NCI-H69 (cell line): ENCODE measurements at places on chromosomes 1 and 21.

GRCh38 chr1:185144233-185144632, 12.5 kb downstream of the TRMT1L start:
- DNase-seq, result peak; percentile 22

GRCh38 chr1:67824766-67825165, 8.5 kb downstream of the GNG12 start:
- DNase-seq, result peak; percentile 68

GRCh38 chr1:18373882-18374493, 106.7 kb upstream of the KLHDC7A start:
- DNase-seq, result peak; percentile 23

- peak; percentile 11 for DNase-seq
These were observed 975.6 kb downstream of the NCAM2 start for GRCh38 chr21:21973806-21974205.

GRCh38 chr1:150234566-150235293, 1.2 kb downstream of the ANP32E start:
- DNase-seq, result peak; percentile 80

DNA sequence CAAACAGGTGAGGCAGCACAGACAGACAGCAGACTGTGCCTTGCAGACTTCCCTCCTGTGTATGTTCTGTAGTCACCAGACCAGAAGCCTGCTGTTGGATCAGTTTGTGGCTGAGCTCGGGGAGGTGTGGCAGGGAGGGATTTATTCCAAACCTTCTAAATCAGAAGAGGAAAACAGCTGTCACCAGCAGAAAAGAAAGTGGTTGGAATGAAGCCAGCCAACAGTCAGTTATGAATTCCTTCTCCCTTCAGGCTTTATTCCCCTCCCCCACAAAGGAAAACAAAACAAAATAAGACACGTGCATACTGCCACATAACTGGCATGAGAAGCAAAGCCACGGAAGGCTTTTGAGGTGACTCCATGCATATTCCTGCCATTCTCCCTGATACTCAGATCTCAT, 19.0 kb upstream of the PIGV start:
- peak; percentile 50 for DNase-seq

DNA sequence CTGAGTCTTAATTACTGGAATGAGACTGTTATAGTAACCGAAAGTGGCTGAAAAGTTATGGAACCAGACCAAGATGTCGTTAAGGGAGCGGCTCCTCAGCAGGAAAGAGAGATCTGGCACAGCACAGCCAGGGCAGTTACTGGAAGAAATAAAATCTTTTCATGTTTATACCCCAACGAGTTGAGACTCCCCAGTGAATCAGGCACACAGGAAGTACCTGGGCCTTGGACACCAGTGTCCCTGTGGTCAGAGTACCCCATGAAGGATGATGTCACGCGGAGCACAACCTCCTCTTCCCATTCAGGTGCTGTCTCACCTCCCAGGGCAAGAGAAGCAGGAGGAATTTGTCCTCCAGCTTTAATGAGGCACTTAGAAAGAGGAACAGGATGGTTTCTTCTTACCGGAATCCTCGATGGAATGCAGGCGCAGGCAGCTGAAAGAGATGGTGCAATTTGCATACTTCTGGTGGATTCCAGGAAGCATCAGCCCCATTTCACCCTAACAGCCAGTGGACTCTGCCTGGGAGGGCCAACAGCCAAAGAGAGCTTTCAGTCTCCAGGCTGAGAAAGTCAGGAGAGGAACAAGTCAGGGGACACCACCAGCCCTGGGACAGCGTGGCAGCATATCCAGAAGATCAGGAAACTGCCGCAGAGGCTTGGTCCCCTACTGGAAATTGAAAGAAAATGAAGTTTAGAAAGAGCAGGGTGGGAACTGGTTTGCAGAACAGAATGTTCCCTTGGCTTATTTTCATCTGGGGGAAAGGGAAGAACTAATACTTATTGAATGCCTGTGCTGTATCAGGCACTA, 35.9 kb upstream of the CTTNBP2NL start:
- DNase-seq, result no peak

DNA sequence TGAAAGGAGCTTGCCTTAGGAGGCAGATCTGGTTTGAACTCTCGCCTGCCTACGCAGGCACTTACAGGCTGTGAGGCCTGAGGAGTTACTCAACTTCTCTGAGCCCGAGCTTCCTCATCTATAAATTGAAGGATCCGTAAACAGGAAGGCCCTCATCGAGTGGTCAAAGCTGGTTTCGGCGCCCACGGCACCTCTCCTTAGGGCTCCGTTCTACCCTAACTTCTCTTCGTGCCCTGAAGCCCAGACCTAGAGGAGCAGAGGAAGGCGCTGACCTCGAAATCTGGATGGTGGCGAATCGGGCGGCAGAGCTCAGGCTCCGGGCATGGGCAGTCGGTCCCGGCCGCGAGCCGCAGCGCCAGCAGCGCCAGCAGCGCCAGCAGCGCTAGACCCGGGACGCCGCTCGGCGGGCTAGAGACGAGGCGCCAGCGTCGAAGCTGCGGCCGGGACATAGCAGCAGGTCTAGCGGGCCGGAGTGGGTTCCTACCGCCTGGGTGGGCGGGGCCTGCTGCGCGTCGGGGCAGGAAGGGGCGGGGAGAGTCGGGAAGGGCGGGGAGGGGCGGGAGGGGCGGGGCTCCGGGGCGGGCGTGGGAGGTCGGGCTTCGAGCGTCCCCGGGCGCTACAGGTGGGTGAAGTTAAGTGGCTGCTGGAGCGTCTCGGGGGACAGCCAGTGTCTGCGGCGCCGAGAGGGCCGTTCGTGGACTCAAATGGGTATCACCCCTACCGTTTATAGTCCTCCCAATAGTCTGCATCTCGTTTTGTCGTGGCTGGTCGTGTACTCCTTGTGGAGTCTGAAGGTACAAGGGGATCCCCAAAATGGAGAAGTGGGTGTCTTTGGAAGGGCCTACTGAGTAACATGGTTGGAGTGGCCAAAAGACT, at the start of gene CTBS:
Gene CTBS (minus strand): TSS at position 474 of the 876 bp plus-strand sequence. CDS start 25 bp downstream, at position 449.
- DNase-seq, result peak; percentile 90

DNA sequence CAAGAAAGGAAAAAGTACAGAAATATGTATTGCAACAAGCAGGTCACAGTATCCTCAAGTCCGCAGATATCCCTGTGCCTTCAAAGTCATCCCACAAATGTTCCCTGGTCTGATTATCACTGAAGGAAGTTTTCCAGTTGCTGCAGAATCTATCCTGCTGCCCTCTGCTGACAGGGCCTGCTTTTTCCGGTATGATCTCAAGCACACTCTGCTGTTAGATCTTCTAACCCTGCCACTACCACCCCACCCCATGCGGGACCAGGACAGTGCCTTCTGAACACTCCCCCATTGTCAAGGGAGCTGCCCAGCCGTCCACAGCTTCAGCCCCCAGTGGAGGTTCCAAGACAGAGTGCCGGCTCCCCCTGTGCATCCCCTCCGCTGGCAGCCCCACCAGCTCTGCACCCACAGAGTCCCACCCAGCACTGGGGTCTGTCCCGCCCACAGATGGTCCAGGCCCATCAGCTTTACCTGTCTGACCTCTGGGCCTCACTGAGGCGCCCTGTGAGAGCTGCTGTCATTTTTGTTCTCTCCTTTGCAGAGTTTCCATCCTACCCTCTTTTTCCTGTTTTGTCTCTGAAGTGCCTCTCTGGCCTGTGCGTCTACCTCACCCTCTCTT, 27.9 kb downstream of the FAM163A start:
- no peak for DNase-seq

DNA sequence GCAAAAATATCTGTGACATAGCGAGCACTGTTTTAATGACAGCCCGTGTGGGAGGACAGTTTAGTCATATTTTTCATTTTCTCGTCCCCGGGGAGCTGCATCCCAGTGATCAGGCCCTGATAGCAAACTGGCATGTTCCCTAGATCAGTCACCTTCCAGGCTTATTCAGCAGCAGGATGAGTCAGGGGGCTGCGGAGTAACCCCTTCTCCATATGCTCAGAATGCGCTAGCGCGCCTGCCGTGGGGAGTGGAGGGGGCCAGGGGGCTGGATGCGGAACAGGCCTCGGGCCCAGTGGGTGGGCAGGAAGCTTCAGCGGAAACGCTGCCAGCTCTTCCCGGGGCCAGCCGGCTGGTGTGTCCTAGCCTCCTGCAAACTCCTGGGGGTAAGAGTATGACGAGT, 94.0 kb downstream of the KCND3 start:
- DNase-seq, result peak; percentile 8

DNA sequence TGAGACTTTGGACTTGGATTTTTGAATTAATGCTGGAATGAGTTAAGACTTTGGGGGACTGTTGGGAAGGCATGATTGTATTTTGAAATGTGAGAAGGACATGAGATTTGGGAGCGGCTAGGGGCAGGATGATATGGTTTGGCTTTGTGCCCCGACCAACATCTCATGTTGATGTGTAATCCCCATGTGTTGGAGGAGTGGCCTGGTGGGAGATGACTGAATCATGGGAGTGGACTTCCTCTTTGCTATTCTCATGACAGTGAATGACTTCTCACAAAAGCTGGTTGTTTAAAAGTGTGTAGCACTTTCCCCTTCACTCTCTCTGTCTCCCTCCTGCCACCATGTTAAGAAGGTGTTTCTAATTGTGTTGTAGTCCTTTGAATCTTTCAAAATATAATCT, 9.3 kb upstream of the PHGDH start:
- no peak for DNase-seq

- peak; percentile 85 for DNase-seq
These were observed at the start of gene ARL8A for GRCh38 chr1:202144402-202145067. ARL8A (minus strand) TSS chr1:202144737; CDS start chr1:202144572, 165 bp downstream.

- DNase-seq, result peak; percentile 6
These were observed 1.1 kb downstream of the LAMB3 start for GRCh38 chr1:209651138-209651587.

DNA sequence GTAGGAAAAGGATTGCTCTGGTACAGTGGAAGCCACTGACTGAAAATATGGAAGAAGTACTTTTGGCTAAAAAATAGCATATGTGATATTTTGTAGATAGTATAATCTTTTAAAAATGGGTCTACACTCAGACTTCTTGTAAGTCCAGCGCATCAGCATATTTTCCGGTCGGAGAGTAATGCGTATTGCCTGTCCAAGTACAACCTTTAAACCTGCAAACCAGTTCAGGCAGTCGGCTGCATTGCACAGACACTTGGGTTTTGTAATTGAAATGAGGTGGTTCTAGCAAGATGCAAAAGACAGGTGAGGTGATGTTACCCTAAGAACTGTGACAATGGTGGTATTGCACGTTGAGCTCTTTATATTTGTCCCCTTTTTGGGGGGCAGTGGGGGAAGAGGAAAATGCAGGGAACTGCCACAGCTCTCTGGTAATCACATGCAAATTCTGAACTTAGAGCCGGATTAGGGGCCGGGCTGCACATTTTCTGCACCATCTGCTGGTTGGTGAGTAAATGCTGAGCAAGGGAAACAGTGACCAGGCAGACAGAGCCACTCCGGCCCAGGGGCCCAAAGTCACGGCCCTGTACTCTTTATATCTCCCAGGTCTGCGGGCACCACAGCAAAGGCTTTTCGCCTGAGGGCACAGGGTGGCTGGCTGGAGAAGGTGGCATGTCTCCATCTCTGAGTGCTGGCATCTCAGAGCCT, 2.3 kb downstream of the GPR137B start:
- DNase-seq, result no peak

GRCh38 chr1:47838562-47839432, 158.4 kb downstream of the TRABD2B start:
- no peak for DNase-seq

DNA sequence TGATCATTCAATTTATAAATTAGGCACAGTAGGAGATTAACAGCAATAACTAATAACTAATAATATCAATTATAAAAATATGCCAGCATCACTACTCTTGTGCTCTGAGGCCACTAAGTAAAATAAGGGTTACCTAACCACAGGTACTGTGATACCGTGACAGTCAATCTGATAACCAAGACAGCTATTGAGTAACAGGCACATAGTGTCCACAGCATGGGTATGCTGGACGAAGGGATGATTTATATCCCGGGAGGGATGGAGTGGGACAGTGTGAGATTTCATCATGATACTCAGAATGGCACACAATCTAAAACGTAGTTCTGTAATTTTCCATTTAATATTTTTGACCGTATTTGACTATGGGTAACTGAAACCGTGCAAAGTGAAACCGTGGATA, 39.4 kb downstream of the CD46 start:
- no peak for DNase-seq

DNA sequence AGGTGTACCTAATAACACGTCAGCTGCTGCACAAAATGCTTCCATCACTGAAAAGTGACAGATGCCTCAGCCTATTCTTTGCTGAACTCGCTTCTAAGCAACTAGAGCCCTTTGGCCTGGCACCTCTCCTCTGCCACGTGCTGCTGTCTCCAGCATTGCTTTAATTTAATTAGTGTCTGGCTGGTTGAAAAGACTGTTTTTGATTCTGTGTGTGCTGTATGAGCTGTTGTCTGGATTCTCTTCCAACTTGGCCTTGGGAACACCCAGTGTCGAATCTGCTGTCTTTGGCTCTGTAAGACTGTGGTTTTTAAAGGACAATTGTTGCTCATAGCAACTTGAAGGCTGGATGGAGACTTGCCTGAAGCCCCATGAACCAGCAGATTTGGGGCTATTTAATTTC, 109.5 kb downstream of the PSMG1 start:
- no peak for DNase-seq

DNA sequence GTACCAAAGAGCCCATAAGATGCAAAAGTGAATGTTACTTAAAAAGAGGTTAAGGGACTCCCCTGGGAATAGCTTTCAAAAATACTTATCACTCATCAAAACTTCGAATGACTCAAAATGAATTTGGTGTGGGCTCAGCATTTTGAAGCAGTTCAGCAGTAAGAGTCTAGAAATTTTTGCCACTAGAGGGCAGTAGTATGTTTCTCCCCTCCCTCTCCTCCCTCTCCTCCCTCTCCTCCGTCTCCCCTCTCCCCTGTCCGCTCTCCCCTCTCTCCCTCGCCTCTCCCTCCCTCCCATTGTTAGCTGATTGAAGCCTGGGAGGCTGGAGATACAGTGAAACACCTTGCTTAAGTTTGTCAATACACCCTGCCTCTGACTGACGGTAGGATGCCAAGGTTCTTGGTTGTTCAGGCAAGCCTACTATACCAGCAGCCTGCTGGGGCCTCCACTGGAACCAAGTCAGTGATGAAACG, 70.8 kb upstream of the TENT5C start:
- peak; percentile 81 for DNase-seq

- DNase-seq, result peak; percentile 95
These were observed 10.9 kb downstream of the LRP8 start for GRCh38 chr1:53316766-53317581.

DNA sequence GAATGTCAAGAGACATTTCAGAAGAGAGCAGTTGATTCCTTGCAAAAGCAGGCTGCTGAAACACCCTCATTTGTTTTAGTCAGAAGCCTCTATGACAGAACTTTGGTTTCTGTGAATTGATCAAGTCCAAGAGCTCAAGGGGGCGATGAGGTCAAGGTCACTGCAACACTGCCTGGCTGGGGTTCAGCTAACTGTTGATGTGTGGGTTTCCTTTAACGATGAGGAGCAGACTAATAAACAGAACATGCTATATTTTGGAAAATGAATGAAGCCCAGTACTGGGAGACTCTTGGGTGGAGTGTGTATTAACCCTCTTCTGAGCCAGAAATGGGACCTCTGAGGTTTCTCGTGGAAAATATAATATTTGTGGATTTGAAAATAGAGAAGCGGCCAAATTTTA, 109.3 kb downstream of the ZC3H11B start:
- no peak for DNase-seq

- DNase-seq, result no peak
These were observed 230.3 kb downstream of the LTN1 start for GRCh38 chr21:28762357-28762735.
